ENCODE measurements at places on chromosomes 4 and X. TPM values are rescaled to one million over a fixed set of nuclear protein-coding genes. Genes with fewer than 3 reads are reported as not detected.

The GYPA gene
- not detected for total RNA-seq

The AKAP14 gene
- total RNA-seq: not detected

The TLR3 gene
- total RNA-seq: 12.6 TPM

The AADAT gene
- total RNA-seq: 28.4 TPM

The HSFX4 gene
- total RNA-seq: not detected

The FAM47A gene
- not detected for total RNA-seq

The CENPVL2 gene
- not detected for total RNA-seq

The KCTD8 gene
- total RNA-seq: 2.4 TPM

The PDCL2 gene
- total RNA-seq: not detected

The NPFFR2 gene
- total RNA-seq: 0.30 TPM

The TBC1D9 gene
- 3.8 TPM for total RNA-seq

The FAM3A gene
- 24.6 TPM for total RNA-seq

The SERPINA7 gene
- total RNA-seq: not detected

The ACE2 gene
- not detected for total RNA-seq

The RNF150 gene
- 9.7 TPM for total RNA-seq

The TCP11X2 gene
- 0.48 TPM for total RNA-seq

The MAGEA4 gene
- not detected for total RNA-seq

The TBX22 gene
- total RNA-seq: not detected

The NSDHL gene
- total RNA-seq: 5.4 TPM

The UGT2B17 gene
- not detected for total RNA-seq

The SHOX gene
- not detected for total RNA-seq

The CPE gene
- 395 TPM for total RNA-seq

The PCDH11X gene
- total RNA-seq: 3.6 TPM

The MAP7D2 gene
- 0.55 TPM for total RNA-seq

The CXCL6 gene
- total RNA-seq: not detected

The FAM184B gene
- total RNA-seq: not detected

The ZXDA gene
- 9.3 TPM for total RNA-seq

The GABRE gene
- 27.0 TPM for total RNA-seq

The IGSF1 gene
- not detected for total RNA-seq

The CNKSR2 gene
- total RNA-seq: not detected

All from uterus (tissue), 4 donors.